NCI-H1417 (cell line): ENCODE measurements at places on chromosomes 6 and 20.
A peak's percentile ranks its signal among the peaks of the same experiment; 100 is the strongest.

DNA sequence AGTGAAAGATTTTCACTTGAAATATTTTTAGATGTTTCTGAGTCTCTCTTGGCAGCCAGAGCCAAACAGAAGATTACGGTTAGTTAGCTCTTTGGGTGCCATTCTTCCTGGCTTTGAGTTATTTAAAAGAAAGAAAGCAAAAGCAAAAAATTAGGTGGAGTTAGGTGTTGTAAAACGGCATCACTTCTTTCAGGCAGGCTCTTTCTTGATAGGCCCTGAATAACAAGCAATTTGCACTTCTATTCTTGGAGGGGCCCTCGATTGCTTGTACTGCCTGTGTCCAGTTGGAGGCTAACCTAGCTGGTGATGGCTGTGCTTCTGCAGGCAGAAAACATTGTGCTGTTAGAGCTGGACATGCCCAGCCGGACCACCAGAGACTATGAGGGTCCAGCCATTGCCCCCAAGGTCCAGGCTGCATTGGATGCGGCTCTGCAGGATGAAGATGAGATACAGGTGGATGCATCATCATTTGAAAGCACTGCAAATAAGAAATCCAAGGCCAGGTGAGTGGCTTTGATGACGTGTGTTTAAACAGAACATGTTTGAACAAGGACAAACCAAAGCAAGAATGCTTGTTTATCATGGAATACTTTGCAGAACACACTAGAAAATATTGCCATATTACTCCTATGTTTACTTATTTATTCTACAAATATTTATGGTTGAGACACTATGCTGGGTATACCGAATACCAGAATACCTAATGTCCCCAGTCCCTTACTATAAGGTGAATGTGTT lies 28.1 kb upstream of the ASXL1 start:
- peak; percentile 27 for DNase-seq

GRCh38 chr20:33005132-33005566 lies 916 bp upstream of the SUN5 start:
- DNase-seq = peak; percentile 39

DNA sequence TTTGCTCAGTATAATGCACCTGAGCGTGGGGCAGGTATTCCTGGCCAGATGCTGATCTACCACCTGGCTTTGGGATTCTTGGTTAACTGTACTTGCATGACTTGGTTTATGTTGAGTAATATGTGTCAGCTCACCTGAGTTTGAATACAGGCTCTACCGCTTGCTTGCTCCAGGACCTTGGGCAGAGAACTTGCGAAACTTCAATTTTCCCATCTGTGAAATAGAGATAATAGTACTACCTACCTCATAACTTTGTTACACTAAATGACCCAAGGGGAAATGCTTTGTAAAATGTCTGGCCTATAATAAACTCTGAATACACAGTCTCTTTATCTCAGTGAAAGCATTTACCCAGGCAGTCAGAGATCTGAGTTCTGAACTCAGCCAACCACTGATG lies 51.8 kb downstream of the SCAND1 start:
- no peak for DNase-seq

GRCh38 chr6:52377538-52378221 lies 15.7 kb downstream of the PAQR8 start:
- DNase-seq = no peak

- DNase-seq = no peak
Measured at GRCh38 chr6:131765804-131766135, 42.0 kb upstream of the ENPP1 start.

- no peak for DNase-seq
Measured at GRCh38 chr6:107083047-107083768, 32.1 kb downstream of the BEND3 start.

DNA sequence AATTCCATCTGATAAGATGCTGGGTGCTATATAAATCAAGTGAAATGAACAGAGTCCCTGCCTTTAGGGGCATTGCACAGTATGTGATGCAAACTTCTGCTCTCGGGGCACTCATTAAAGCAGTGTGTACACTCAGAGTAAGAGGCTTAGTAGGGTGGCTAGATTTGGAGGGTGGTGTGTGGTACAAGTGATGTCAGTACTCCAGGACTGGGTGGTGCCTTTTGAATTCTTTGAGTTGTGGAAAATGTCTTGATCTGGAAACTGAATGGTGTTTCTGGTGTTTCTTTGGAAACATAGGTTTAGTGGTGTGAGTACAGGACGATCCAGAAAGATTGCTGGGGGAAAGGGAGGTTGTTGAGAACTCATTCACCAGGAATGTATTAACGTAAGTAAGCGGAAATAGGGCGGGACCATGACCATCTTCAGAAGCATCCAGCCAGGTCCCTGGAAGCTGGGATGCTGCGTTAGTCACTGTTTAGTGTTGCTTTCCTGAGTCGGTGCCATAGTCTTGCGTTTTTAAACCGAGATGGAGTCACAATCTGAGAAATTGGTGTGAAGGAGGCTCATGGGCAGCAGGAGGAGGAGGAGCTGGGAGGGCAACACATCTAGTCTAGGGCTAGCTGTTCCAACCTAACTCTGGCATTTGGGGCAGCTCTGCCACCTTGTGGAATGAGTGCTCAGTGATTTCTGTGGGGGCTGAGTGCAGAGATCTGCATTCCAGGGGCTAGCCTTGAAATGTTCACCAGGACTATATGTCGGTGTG lies 70.3 kb downstream of the SCAND1 start:
- peak; percentile 72 for DNase-seq

- DNase-seq = peak; percentile 57
Measured at GRCh38 chr6:33427585-33428223, 7.8 kb downstream of the SYNGAP1 start.

- DNase-seq = no peak
Measured at GRCh38 chr6:115773741-115774140, 286.9 kb downstream of the FRK start.

DNA sequence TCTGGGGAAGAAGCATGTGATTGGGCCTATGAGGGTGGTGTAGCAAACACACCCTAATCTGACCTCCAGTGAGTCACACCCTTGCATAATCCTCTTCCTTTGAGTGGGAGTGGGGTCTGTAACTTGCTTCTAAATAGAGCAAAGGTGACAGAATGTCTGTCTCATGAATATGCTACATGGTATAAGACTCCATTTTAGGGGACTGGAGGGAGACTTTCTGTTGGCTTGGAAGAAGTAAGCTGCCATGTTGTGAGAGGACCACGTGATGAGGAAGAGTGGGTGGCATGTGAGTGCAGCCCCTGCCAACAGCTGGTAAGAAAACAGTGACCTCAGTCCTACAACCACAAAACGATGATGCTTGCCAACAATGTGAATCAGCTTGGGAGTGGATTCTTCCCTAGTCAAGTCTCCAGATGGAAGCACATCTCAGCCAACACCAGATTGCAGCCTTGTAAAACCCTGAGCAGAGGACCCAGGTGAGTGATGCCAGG lies 3.7 kb downstream of the AK9 start:
- DNase-seq = no peak

DNA sequence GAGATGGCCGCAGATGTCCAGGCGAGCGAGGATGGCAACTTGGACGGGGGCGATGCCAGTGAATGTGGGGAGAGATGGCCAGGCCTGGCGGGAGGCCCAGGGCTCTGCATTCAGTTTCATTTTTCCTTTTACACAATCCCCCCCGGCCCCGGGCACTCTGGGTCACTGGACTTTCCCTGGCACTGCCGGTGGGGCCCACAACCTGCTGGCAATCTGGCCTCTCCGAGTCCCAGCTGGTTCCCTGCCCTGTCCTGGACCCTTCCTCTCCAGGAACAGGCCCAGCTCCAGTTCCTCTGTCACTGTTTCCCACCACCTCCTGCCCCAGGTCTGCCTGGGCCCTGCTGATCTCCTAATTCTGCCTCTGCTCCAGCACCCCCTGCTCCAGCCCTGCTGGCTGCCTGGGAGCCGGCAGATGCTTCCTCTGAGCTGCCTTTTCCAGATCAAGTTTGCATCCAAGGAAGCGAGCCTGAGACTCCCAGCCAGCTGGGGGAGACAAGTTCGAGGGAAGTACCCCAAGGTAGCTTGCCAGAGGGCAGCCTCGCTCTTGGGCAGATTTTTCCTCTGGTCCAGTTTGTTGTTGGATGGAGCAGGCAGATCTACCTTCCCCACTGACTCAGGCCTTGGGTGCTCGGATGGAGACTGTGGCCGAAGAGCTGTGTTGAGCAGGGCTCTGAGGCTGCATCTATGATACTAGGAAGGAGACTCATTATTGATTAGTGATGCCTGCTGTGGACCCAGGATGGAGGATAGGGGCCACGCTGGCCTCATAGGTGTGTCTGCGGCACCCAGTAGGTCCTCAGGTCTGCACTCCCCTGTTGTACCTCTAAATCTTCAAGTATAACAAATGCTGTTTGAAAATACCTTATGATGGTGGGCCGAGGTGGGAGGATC lies 83.2 kb downstream of the CEBPB start:
- DNase-seq = no peak

DNA sequence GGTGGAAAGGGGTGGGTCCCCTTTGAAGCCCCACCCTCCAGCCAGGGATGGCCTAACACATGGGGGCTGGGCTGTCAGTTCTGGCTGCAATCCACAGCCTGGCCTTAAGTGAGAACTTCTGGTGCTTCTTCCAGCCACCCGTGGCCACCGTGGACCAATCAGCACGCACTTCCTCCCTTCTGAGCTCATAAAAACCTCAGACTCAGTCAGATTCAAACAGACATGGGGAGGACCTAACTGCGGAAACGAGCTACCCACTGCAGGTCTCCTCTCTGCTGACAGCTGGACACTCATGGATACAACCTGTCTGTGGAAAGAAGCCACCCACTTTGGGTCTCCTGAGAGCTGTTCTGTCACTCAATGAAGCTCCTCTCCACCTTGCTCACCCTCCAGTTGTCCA lies 20.4 kb upstream of the ZNF391 start:
- DNase-seq = no peak

DNA sequence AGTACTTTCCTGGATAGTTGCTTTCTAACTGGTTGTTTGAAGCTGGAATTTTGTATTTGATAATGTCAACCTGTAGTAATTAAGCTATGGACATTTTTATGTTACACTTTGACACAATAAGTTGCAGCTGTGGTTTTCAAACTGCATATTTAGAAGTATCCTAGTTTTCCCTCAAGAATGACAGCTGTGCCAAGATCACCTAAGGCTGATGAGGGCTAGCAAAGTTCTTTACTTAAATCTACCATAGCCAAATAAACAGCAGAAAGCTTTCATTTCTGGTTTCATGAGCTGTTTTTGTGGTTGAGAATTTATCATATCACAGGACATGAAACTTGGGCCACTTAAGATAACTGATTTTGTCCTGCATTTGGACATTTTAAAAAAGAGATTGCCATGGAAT lies 30.6 kb downstream of the FAM229B start:
- DNase-seq = no peak

DNA sequence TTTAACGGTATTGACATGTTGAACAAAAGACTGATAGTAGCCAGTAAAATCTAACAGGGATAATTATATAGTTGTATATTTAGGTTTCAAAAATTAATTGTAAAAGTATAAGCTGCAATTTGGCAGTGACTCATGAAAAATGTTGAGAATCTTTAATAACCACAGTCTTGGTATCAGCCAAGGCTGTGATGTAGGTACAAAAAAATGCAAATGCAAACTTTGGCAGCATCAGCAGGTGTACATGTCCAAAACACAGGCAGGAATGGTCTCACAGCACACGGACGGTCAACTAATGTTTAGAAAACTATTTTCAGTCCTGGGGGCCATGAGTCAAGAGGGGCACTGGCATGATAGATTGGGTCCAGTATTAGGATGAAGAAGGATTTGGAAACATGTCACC lies 58.5 kb upstream of the BEND3 start:
- no peak for DNase-seq

DNA sequence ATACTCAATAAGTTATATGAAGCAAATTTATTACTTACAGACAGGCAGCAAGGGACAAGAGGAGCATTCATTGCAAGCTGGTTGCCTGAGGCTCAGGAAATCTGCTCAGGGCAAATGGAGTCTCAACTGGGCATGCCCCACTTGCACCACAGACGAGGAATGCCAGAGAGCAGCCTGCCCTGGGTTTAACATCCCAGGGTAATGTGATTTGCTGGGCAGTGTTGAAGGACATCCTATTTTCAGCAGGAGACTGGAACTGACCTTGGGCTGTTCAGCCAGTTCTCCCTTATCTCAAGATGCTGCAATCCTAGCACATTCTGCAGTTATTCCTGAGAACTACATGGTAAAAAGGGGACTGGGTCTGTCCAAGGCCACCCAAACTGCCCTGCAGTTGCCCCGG lies 3.8 kb upstream of the ENTPD6 start:
- no peak for DNase-seq

DNA sequence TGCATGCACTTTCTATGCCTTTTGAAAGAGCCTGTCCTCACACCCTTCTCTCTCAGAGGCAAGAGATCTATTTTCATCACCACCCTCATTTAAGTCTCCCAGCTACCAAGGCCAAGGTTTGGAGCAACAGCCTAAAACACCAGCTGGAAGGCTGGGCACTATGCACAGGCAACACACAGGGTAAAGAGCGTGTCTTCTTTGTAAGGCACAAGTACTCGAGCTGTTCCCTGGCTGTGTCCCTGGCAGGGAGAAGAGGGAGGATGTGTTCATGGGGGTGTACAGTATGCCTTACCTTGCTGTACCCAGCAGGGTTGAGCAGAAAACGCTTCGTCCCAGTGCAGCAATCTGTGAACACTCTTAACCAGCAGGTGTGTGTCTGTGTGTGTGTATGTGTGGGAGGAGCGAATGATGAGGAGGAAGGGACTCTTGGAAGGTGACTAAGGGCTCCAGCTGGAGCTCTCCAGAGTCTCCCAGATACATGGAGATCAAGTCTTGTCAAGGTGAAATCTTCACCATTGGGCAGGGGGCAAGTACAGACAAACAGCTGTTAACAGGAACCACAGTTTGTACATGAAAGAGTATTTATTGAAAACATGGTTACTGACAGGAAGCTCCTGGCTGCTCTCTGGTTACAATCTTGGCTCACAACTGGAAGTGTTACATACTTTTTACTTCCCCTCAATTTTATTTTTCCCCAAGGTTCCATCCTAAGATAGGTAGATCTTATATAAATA lies 40.8 kb downstream of the ELMO2 start:
- DNase-seq = no peak

DNA sequence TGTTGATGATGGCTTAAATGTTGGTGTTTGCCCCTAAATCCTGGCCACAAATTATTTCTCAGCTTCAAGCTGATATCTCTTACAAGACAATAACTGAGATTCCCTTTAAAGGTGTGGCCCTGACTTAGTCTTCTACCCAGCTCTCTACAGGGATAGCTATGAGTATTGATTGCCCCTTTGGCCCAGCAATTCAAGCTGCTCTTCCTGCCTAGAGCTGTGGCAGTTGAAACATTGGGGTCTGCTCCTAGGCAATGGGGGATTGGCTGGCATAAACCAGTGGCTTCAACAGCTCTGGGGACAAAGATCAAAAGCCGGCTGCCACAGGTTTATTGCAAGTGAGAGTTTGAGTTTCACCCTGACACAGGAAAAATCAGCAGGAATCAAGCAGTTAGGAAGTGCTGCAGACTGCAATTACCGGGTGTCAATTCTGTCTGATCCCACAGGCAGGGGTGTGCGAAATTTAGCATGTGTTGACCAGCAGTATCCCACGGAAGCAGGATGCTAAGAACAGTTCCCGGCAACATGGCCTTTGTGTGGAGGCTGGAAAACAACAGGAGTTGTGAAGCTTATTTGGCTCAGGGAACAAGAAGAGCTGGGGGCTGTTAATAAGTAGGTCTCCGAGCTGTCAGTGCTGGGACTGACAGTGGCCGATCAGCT lies 66.2 kb upstream of the IYD start:
- DNase-seq = no peak

- DNase-seq = no peak
Measured at GRCh38 chr6:24154121-24154520, 28.1 kb downstream of the NRSN1 start.
